ENCODE measurements at places on chromosomes 3 and 15. TPM values are rescaled to one million over a fixed set of nuclear protein-coding genes. Genes with fewer than 3 reads are reported as not detected.

Gene CX3CR1
- not detected for total RNA-seq

- H3K4me1 ChIP-seq = no peaks in the 10 kb centered on the region
- no peaks in the 10 kb centered on the region for H3K27me3 ChIP-seq
- no peaks in the 10 kb centered on the region for H3K36me3 ChIP-seq
- H3K4me3 ChIP-seq = no peak overlapping the region
- no peak for DNase-seq
Observed at GRCh38 chr3:170751083-170751898, 118.7 kb downstream of the RPL22L1 start.

Gene NPHP3
- 73.1 TPM for total RNA-seq

DNA sequence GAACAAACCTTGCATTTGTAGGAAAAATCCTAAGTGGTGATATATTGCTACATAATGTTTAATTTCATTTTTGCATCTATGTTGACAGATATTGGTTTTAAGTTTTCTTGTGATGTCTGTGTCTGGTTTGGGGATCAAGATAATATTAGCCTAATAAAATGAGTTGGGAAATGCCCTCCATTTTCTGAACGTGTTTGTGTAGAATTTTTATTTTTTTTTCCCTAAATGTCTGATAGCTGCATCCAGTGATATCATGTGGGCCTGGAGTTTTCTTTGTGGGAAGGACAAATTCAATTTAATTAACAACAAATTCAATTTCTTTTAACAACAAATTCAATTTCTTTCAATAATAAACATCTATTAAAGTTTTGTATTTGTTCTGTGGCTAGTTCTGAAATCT lies 35.1 kb downstream of the NEDD4 start:
- H3K4me3 ChIP-seq = no peak overlapping the region
- no peaks in the 10 kb centered on the region for H3K36me3 ChIP-seq
- no peak overlapping the region for H3K27ac ChIP-seq
- DNase-seq = no peak

DNA sequence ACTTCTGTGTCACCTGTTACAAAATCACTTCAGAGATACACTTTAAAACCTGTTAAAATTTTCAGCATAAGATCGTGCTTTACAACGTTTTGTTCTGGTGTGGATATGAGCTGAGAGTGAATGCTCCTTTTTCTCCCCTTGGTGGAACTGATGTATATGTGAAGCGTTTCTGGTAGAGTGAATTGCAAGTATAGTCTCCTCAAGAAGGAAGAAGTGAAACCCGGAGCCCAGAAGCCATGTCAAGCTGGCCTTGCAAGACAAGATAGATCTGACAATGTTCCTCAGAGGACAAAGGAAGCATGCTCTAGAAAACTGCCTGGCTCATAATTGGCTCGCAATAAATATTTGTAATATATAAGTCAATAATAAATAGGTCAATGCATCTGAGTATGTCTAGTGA lies 23.6 kb downstream of the SERPINI2 start:
- H3K36me3 ChIP-seq = no peaks in the 10 kb centered on the region
- H3K27me3 ChIP-seq = no peaks in the 10 kb centered on the region
- no peak overlapping the region for H3K27ac ChIP-seq
- no peak for DNase-seq
